Esophagus muscularis mucosa (tissue), 4 donors: ENCODE measurements at places on chromosomes 11 and 22. TPM values are rescaled to one million over a fixed set of nuclear protein-coding genes. Genes with fewer than 3 reads are reported as not detected.

DNA sequence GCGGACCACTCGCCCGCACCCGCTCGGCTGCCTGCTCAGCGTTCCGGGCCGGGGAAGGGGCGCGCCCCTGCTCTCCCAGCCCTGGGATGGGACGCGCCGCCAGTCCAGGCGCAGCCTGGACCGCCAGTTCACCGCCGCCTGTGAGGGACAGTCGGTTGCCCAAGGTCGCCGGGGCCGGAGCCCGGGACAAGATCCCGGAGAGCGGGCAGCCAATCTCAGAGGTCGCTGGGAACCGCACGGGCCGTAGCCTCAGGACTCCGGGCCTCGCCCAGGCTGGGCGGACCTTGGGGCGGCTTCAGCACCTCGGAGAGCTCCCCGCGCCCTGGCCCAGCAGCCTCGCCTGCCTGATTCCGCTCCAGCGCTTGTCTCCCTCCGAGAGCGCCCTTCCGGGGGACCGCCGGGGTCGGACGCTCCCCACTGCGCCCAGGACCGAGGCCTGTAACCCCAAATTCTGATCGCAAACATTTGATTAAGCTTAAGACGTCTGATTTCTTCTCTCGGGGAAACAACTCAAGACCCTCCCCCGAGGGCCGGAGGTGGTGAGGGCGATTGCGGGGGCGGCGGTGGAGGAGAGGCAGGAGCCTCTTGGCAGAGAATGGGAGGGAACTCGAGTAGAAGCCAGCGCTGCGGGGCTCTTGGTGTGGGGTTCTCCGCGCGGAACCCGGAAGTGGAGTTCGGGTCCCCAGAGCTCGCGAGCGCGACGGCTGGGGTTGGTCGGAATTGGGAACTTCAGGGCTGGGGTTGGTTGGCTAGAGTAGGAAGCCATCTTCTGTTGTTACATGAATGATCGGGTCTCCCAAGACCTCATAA lies 1.1 kb upstream of the CHRM4 start:
- DNase-seq: no peak
- H3K36me3 ChIP-seq: peaks cover 19% of the 10 kb centered on the region
- peaks cover 44% of the 10 kb centered on the region for H3K4me1 ChIP-seq

GRCh38 chr11:111454561-111455192 lies 57.5 kb downstream of the BTG4 start:
- no peaks in the 10 kb centered on the region for H3K4me1 ChIP-seq
- H3K36me3 ChIP-seq: no peaks in the 10 kb centered on the region
- no peak for DNase-seq
- no peaks in the 10 kb centered on the region for H3K27me3 ChIP-seq

- no peak overlapping the region for H3K4me3 ChIP-seq
- H3K27me3 ChIP-seq: no peaks in the 10 kb centered on the region
- no peaks in the 10 kb centered on the region for H3K36me3 ChIP-seq
- H3K4me1 ChIP-seq: peaks cover 39% of the 10 kb centered on the region
- H3K27ac ChIP-seq: no peak overlapping the region
- DNase-seq: no peak
These were observed 63.3 kb upstream of the ME3 start for GRCh38 chr11:86735451-86736290.

DNA sequence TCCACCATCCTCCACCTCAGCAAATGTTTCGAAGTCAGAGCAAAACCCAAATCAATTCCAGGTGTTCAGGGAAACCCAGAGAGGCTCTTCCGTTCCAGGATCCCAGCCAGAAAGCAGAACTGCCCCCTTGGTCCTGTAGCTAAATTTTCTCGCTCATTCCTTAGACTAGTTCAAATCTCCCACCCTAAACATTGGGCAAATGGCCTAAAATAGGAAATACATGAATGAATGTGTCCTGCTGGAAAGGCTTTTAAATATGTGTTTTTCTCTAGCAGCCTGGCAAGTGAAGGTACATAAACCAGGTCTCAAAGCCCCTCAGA lies 89.6 kb downstream of the ETS1 start:
- no peaks in the 10 kb centered on the region for H3K36me3 ChIP-seq
- H3K27me3 ChIP-seq: no peaks in the 10 kb centered on the region
- H3K27ac ChIP-seq: peak overlapping the region; percentile 76
- no peak for DNase-seq
- H3K4me3 ChIP-seq: peak overlapping the region; percentile 27
- peaks cover 100% of the 10 kb centered on the region for H3K4me1 ChIP-seq

DNA sequence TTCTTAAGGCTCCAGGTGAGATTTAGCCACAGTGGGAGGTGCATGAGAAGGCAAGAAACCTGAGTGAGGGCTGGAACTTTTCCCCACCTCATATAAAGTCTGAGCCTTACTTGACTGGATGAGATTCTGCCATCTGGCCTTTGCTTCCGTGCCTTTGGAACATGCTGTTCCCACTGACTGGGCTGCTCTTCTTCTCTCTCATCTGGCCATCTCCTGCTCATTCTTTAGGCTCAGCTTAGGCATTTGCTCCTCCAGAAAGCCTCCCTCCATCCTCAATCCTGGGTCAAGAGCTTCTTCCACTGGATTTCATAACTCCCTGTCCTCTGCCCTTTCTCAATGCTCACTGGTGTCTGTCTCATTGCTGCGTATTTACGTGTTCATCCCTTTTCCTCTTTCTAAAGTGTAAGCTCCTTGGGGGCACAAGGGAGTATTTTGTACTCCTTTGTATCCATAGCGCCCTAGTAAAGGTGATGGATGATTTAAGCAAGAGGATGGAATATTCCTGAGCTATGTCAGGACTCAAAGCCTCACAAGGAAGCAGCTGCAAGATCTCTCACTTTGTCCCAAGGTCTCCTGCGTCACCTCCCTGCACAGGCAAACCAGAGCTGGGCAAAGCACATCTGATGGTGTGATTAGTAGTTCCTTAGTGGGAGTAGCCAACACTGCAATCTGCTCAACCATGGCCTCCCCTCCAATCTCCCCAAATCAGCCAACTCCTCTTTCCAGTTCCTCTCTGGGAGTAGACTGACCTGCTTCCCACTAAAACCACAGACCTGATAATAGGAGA lies 15.3 kb downstream of the HSPA8 start:
- DNase-seq: no peak
- H3K4me1 ChIP-seq: no peaks in the 10 kb centered on the region
- no peaks in the 10 kb centered on the region for H3K27me3 ChIP-seq
- no peak overlapping the region for H3K27ac ChIP-seq
- no peaks in the 10 kb centered on the region for H3K36me3 ChIP-seq

- no peak overlapping the region for H3K4me3 ChIP-seq
- H3K27me3 ChIP-seq: peaks cover 14% of the 10 kb centered on the region
- H3K4me1 ChIP-seq: no peaks in the 10 kb centered on the region
- peak; percentile 53 for DNase-seq
- no peaks in the 10 kb centered on the region for H3K36me3 ChIP-seq
- no peak overlapping the region for H3K27ac ChIP-seq
These were observed 145.7 kb upstream of the B3GAT1 start for GRCh38 chr11:134557571-134558257.

DNA sequence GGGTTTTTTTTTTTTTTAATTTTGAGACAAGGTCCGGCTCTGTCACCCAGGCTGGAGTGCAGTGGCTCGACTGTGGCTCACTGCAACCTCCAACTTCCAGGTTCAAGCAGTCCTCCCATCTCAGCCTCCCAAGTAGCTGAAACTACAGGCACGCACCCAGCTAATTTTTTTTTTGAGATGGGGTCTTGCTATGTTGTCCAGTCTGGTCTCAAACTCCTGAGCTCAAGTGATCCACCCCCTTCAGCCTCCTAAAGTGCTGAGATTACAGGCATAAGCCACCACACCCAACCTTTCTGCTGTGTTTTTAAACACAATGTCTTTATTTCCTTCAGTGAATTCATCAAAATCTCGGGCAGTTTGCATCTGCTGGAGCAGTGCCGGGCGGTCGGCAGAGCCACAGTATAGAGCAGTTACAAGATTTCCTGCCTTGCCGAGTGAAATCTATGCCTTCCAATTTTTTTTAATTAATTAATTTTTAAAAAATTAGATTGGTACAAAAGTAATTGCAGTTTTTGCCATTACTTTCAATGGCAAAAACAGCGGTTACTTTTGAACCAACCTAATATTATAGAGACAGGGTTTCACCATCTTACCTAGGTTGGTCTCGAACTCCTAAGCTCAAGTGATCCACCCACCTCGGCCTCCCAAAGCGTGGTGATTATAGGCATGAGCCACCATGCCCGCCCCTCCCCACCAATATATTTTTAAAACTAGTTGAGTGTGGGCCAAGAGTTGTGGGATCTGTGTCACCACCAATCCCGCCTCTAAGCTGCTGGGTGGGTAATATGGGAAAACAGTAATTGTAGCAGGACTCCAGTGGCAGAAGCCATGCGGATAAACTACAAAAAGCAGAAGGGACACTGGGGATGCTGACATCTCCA lies 2.7 kb upstream of the ACY3 start:
- H3K27me3 ChIP-seq: peaks cover 37% of the 10 kb centered on the region
- H3K27ac ChIP-seq: no peak overlapping the region
- no peaks in the 10 kb centered on the region for H3K36me3 ChIP-seq
- DNase-seq: no peak

DNA sequence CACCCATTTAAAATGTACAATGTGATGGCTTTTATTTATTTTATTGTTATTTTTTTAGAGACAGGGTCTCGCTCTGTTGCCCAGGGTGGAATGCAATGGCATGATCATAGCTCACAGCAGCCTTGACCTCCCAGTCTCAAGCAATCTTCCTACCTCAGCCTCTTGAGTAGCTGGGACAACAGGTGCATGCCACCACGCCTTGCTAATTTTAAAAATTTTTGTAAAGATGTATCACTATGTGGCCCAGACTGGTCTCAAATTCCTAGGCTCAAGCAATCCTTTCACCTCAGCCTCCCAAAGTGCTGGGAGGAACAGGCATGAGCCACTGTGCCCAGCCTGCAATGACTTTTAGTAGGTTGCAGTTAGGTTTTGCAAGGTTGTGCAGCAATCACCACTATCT lies 14.3 kb downstream of the CLDN5 start:
- DNase-seq: no peak
- H3K4me1 ChIP-seq: no peaks in the 10 kb centered on the region
- no peaks in the 10 kb centered on the region for H3K27me3 ChIP-seq
- no peak overlapping the region for H3K4me3 ChIP-seq
- H3K36me3 ChIP-seq: no peaks in the 10 kb centered on the region
- no peak overlapping the region for H3K27ac ChIP-seq

The C11orf87 gene
- not detected for total RNA-seq

The DDTL gene
- 2.2 TPM for total RNA-seq

The NLRP10 gene
- total RNA-seq: not detected

The NTM gene
- total RNA-seq: 5.6 TPM

The SLC25A45 gene
- total RNA-seq: 11.3 TPM
